Smooth muscle cell of the pulmonary artery (primary cell): ENCODE measurements at places on chromosomes 1 and 21. TPM values are rescaled to one million over a fixed set of nuclear protein-coding genes. Genes with fewer than 3 reads are reported as not detected.

DPT gene
- total RNA-seq: 0.53 and 9.7 TPM in 2 replicates

PLA2G2F gene
- total RNA-seq: not detected in 2 replicates

ELF3 gene
- 0.20 and 2.2 TPM in 2 replicates for total RNA-seq

CD5L gene
- total RNA-seq: not detected in 2 replicates

BEND5 gene
- 0.59 TPM in 1 of 2 replicates, not detected in the other for total RNA-seq

SRGAP2B gene
- total RNA-seq: 41.1 and 48.7 TPM in 2 replicates
